ENCODE measurements at places on chromosomes 12 and 14. TPM values are rescaled to one million over a fixed set of nuclear protein-coding genes. Genes with fewer than 3 reads are reported as not detected.

The CSRP2 gene
- polyA plus RNA-seq: 0.80 TPM

DNA sequence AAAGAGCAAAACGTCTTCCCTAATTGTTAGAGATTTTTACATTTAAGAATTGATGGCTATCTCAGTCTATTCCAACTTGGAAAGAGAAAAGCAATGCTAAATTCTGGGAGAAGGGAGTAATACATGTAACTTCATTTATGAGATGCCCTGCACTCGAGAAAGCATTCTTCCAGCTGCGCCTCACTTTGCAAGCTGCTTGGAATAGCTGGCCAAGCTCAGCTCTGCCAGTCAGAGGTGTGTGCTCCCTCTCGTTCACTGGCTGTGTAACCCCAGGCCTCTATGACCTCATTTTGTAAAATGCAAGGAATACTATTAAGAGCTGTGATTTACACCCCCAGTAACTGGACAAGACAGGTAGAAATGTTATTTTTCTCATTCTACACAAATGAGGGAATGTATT lies 79.1 kb downstream of the OTX2 start:
- no peak overlapping the region for H3K4me3 ChIP-seq
- H3K27ac ChIP-seq: no peak overlapping the region
- no peaks in the 10 kb centered on the region for H3K4me1 ChIP-seq
- no peak for DNase-seq

The ZC2HC1C gene
- not detected for polyA plus RNA-seq

The KIF26A gene
- not detected for polyA plus RNA-seq

- H3K4me3 ChIP-seq: no peak overlapping the region
- DNase-seq: no peak
- peak overlapping the region; percentile 74 for H3K27ac ChIP-seq
- peaks cover 40% of the 10 kb centered on the region for H3K4me1 ChIP-seq
- peaks cover 56% of the 10 kb centered on the region for H3K36me3 ChIP-seq
Measured at GRCh38 chr14:64945431-64946178, 3.1 kb upstream of the GPX2 start.

DNA sequence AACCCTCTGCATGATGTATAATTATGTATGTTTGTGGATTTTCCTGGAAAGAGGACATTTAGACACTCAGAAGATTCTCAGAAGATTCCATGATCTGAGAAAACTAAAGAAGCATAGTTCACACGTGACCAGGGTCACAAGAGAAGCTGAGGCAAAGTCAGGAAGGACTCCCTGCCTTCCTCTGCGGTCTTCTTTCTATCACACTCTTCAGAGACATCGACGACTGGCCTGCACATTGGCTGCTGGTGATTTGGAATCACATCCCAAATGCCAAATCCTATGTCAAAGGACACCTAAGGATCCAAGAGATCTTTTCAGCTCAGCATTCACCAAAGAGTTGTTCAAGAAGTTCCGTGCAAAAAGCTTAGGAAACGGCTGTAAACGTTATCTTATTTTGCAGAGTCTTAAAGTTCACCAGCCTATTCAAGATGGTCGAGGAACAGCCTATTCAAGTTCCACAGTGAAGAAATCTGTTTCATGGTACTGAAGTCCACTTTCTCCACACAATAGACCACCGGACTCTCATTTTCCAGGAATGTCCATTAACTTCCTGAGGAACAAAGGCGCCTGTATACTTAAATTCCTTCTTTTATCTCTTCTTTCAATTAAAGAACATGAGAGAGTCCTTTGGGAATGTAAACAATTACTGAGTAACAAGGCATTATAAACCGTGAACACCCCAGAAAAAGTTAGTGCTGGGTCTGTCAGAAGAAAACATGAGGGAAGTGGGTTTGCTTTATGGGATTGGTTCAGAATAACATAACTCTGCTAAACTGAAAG lies 42.1 kb downstream of the IGF1 start:
- H3K27ac ChIP-seq: no peak overlapping the region
- no peak overlapping the region for H3K4me3 ChIP-seq
- H3K4me1 ChIP-seq: no peaks in the 10 kb centered on the region
- H3K36me3 ChIP-seq: no peaks in the 10 kb centered on the region
- peaks cover 6% of the 10 kb centered on the region for H3K27me3 ChIP-seq

DNA sequence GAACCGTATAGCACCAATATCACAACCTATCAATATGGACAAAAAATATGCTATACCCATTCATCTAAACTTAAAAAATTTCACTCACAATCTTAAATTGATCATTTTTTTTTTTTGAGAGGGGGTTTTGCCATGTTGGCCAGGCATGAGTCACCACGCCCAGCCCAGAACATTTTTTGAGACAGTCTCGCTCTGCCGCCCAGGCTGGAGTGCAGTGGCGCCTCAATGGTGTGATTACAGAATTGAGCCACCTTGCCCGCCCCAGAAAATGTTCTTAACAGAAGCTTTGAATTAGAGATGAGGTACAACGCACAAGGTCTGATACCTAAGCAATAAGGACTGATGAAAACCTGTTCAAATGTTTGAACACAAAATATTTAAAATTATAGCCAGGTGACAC lies 15.8 kb upstream of the ATP5F1B start:
- H3K27ac ChIP-seq: no peak overlapping the region
- H3K27me3 ChIP-seq: no peaks in the 10 kb centered on the region
- H3K36me3 ChIP-seq: peaks cover 43% of the 10 kb centered on the region
- H3K4me3 ChIP-seq: no peak overlapping the region

- peaks cover 68% of the 10 kb centered on the region for H3K36me3 ChIP-seq
- H3K4me1 ChIP-seq: peaks cover 40% of the 10 kb centered on the region
- no peaks in the 10 kb centered on the region for H3K27me3 ChIP-seq
- no peak for DNase-seq
Measured at GRCh38 chr12:51377099-51377984, 13.9 kb downstream of the GALNT6 start.

- H3K27me3 ChIP-seq: no peaks in the 10 kb centered on the region
- no peaks in the 10 kb centered on the region for H3K36me3 ChIP-seq
- no peak overlapping the region for H3K4me3 ChIP-seq
- H3K27ac ChIP-seq: no peak overlapping the region
- no peaks in the 10 kb centered on the region for H3K4me1 ChIP-seq
Measured at GRCh38 chr12:124626971-124627411, 59.6 kb upstream of the NCOR2 start.

The NANOG gene
- not detected for polyA plus RNA-seq

- DNase-seq: no peak
- H3K4me3 ChIP-seq: no peak overlapping the region
- no peak overlapping the region for H3K27ac ChIP-seq
- no peaks in the 10 kb centered on the region for H3K36me3 ChIP-seq
- H3K27me3 ChIP-seq: no peaks in the 10 kb centered on the region
Measured at GRCh38 chr12:46071335-46071734, 81.0 kb upstream of the SCAF11 start.
